ENCODE measurements at places on chromosomes 4 and X.

GRCh38 chr4:18020671-18021469 is 685 bp downstream of the LCORL start:
- no peak for DNase-seq

DNA sequence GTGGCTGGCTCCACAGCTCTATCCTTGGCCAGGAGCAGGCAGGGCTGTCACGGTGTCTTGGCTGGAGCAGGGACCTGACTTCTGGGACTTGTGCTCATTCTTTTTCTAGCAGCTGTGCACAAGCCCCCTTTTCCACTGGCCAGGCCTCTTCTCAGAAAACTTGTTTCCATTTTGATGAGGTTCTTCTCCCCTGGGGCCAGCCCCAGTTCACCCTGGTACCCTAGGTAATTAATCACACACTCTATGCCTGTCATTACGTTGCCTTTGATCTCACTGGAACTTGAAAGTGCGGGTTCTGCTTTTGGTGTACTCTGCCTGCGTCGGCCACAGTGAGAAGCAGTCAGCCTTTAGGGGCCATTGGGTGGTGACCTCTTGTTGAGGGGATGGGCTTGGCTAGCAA is 26.6 kb downstream of the DRD5 start:
- DNase-seq = no peak

DNA sequence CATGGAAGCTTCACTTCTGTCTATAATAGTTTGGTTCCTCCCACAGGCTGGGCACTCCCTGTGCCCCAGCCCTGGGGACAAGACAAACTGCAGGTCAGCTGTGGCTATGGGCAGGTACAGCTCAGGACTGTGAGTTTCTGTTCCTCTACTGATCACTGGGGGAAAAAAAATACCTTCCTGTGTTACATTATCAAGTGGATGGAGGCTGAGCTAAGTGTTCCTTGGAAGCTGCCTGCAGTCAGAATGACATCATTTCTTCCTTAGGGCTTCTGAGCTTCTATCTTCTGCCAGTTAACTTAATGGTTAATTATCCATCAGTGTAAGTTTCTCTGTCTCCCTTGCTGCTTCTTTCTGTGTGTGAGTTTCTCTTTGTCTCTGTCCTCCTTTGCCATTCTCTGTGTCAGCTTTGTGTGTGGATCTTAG is 4.6 kb downstream of the RAB33A start:
- DNase-seq = no peak

DNA sequence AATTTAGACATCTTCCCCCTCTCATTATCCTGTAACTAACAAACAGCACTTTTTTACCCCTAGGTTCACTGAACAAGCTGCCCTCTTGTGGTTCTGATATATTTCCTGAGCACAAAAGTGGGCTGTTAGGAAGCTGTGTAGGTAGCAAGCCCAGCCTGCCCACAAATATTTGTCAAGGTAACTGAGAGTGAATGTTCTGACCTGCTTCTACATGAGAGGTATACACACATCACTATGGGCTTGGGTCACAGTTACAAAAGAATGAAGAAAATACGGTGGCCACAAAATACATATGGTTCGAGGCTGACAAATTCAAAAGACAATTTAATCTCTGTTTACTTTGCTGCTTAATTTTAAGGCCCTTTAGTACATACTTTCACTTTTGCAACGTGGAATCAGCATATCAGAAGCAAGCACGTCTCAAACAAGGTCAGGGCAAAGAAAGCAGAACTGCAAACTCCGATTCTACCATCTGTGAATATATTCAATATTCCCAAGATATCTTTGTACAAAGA is 78.7 kb downstream of the RBM47 start:
- DNase-seq = no peak

- DNase-seq = no peak
These were observed 111.4 kb downstream of the VSIG4 start for GRCh38 chrX:65928522-65928921.

GRCh38 chrX:30663322-30663721 is 10.1 kb downstream of the GK start:
- DNase-seq = no peak

GRCh38 chr4:3780347-3781171 is 14.4 kb downstream of the ADRA2C start:
- DNase-seq = no peak

GRCh38 chr4:148054275-148054674 is 322.4 kb downstream of the ARHGAP10 start:
- DNase-seq = no peak

GRCh38 chr4:1625600-1626138 is 58.4 kb downstream of the FAM53A start:
- no peak for DNase-seq

GRCh38 chr4:56052481-56052880 is 103.7 kb downstream of the CEP135 start:
- DNase-seq = no peak

DNA sequence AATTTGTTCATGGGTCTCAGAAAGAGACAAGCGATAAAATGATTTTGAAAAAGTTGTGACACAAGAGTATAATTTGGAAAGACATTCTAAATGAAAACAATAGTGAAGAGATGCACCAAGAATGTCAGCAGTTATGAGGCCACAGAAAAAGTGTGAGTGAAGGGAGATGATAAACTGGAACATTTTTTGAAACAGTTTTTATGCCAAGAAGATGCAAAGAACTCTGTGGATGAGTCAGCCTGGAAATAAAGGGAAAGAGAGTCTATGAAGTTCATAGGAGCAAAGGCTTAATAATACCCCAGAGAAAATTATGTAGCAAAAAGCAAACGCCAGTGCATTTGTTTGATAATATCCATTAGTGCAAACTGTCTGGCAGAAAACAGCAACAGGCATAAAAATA is 188.4 kb upstream of the TBC1D9 start:
- DNase-seq = no peak

DNA sequence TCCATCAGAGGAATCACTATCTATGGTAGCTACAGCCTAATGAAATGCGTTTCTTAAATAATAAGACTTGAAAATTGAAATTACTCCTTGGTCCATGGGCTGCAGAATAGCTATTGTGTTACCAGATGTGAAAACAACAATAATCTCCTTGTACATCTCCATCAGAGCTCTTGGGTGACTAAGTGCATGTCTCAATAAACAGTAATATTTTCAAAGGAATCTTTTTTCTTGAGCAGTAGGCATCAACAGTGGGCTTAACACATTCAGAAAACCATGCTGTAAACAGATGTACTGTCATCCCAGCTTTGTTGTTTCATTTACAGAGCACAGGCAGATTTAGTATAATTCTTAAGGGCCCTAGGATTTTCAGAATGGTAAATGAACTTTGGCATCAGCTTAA is 67.3 kb downstream of the GLUD2 start:
- no peak for DNase-seq

- no peak for DNase-seq
These were observed 20.5 kb downstream of the SLC25A5 start for GRCh38 chrX:119488749-119489148.

DNA sequence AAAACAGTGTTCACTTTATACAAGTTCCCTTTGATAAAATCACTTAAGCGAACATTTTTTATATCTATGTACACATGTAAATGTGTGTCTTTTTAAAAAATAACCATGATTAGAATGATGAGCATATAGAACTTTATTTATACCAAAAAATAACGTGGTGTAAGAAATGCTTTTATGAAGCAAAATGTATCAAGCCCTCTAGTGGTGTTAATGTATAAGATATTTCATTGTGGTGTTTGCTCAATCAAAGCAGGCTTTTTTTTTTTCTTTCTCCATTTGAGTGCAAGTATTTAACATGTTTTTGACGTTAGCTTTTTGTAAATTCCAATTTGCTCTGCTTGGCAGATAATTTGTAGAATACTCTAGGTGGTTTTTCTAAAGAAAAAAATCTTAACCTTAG is 2092.4 kb upstream of the TENM3 start:
- DNase-seq = no peak

- no peak for DNase-seq
These were observed 310.1 kb downstream of the PPP3CA start for GRCh38 chr4:101037249-101037648.

GRCh38 chrX:7272346-7272745 is 124.4 kb upstream of the PUDP start:
- no peak for DNase-seq

GRCh38 chr4:118345813-118346212 is 7.0 kb downstream of the PRSS12 start:
- DNase-seq = no peak

- DNase-seq = no peak
These were observed 875.5 kb upstream of the INTU start for GRCh38 chr4:126757219-126757618.

DNA sequence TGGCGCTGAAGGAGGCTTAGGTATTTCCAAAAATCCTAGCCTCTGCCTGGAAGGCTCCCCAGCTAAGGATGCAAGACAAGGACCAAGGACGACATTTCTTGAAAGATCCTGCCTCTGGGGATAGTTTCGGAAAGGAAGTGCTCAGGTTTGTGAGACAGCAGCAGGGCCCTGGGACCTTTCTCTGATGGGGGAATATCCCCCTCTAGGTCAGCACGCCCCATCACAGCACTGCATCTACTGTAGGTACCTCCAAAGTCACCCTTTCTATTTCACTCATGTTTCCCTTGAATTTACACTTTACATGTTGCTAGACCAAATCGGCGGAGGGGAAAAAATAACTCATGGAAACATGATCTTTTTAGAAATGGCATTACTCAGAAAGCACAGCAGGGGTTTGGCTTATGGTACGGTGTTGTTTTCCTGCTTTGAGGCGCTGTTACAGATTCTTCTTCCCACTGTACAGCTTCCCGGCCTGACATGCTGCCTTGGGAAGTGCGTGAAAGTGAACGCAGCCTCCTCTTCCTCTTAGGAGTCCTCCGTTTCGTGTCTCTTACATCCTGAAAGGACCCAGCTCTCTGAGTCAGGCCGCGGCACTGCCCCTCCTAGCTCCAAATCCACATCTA is 77.2 kb upstream of the DHRSX start:
- DNase-seq = no peak

DNA sequence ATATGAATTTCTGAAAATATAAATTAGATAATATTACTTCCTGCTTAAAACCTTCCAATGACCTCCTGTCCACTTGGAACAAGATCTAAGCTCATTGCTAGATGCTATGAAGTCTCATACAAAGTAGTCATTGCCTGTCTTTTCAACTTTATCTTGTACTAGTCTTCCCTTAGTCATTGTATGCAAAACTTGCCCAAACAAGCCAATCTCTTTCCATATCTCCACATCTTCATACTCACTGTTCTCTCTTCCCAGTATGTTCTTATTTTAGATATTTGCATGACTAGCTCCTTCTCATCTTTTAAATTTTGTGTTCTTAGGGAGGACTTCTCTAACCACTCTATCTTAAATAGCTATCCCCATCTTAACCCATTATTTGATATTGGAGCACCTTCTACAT is 33.9 kb upstream of the CDX4 start:
- no peak for DNase-seq

Data from thoracic aorta (tissue), 2 donors.